GM23248 (cell line): ENCODE measurements at places on chromosomes 5 and 9. TPM values are rescaled to one million over a fixed set of nuclear protein-coding genes. Genes with fewer than 3 reads are reported as not detected.

DMRTA1 gene
- total RNA-seq, result 0.11 TPM in 1 of 2 replicates, not detected in the other

GRCh38 chr9:5813824-5814223 lies 19.1 kb downstream of the ERMP1 start:
- DNase-seq, result no peak
- H3K27me3 ChIP-seq, result no peaks in the 10 kb centered on the region
- no peaks in the 10 kb centered on the region for H3K36me3 ChIP-seq
- no peak overlapping the region for H3K27ac ChIP-seq
- no peak overlapping the region for H3K4me3 ChIP-seq
- H3K4me1 ChIP-seq, result peaks cover 10% of the 10 kb centered on the region; the same call in 1 of the 2 replicates

GRCh38 chr5:90071066-90071465 lies 338.5 kb downstream of the CETN3 start:
- H3K27ac ChIP-seq, result no peak overlapping the region
- H3K4me3 ChIP-seq, result no peak overlapping the region
- H3K4me1 ChIP-seq, result no peaks in the 10 kb centered on the region
- no peaks in the 10 kb centered on the region for H3K27me3 ChIP-seq
- H3K36me3 ChIP-seq, result no peaks in the 10 kb centered on the region

SPTLC1 gene
- 102 and 142 TPM in 2 replicates for total RNA-seq

TSSK1B gene
- not detected in 2 replicates for total RNA-seq

SLIT3 gene
- total RNA-seq, result 49.4 and 61.9 TPM in 2 replicates

GRM6 gene
- not detected in 2 replicates for total RNA-seq

GRCh38 chr9:113641100-113641885 lies 177.8 kb downstream of the RGS3 start:
- H3K36me3 ChIP-seq, result no peaks in the 10 kb centered on the region
- DNase-seq, result no peak
- H3K4me3 ChIP-seq, result no peak overlapping the region

DDX46 gene
- total RNA-seq, result 16.9 and 21.4 TPM in 2 replicates
